Inflammatory macrophage treated with lipopolysaccharide for 1 hour (primary cell): ENCODE measurements at places on chromosomes 4 and X.

GRCh38 chr4:26420438-26420837, 69.8 kb downstream of the CCKAR start:
- no peak for DNase-seq

GRCh38 chr4:103996637-103997036, 276.9 kb upstream of the TACR3 start:
- DNase-seq = no peak

DNA sequence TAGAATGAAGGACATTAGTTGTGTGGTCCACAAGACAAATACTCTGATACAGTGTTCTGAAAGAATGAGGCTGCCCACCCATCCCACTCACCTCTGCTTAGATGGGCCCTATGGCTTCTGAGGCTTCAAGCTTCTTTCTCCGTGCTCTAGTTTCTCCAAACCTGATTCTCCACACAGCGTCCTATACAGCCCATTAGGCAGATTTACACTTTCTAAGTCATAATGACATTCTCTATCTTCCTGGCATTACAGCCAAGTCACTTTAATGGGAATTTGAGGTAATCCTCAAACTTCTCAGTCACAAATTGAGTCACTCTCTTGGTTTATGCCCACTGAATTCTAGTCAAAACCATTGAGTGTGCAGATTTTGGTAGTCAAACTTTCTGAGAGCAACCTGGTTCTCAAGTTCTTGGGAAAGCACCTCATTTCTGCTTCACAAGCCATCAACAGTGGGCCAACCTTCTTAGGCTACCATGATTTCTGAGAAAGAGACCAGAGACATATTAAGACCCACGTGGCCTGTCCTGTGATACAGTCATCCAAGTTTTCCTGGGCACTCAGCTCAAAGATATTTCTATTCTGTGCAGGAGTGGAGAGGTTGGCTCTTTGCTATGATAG, 6.2 kb upstream of the SETD7 start:
- no peak for DNase-seq

GRCh38 chrX:13937370-13938050, 92.2 kb downstream of the GEMIN8 start:
- no peak for DNase-seq

DNA sequence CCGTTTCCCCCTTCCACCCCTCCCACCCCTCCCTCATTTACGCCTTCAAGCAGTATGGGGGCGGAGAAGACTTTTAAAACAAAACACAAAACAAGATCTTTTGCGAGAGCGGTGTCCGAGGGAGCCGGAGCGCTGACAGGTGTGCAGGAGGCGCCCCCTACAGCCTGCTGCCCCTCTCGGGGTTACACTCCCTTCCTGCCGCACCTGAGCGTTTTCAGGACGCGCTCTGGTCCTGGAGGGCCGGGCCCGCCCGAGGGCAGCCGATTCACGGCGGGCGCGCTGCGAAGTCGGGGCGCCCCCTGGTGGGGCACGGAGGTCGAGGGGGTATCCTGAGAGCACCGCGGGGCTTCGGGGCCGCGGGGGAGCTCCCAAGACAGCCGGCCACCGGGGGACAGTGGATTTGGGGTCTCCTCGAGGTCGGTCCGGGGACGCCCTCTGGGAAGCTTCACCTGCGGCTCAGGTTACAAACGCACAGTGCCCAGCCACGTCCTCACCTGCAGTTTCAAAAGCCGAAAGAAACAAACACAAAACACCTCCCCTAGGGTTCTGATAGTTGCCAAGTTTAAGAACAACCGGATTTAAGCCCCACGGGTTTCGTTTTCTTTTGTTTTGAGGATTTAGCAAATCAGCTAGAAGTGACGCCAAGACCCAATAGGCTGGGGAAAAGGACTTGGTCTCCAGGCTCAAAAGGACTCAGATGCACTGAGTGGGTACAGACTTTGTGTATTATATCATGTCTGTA, 8.0 kb upstream of the NEUROG2 start:
- DNase-seq = peak; percentile 71

GRCh38 chr4:170743633-170744032, 653.9 kb upstream of the AADAT start:
- no peak for DNase-seq

- no peak for DNase-seq
Observed at GRCh38 chr4:120819805-120820437, 102.6 kb downstream of the PRDM5 start.

DNA sequence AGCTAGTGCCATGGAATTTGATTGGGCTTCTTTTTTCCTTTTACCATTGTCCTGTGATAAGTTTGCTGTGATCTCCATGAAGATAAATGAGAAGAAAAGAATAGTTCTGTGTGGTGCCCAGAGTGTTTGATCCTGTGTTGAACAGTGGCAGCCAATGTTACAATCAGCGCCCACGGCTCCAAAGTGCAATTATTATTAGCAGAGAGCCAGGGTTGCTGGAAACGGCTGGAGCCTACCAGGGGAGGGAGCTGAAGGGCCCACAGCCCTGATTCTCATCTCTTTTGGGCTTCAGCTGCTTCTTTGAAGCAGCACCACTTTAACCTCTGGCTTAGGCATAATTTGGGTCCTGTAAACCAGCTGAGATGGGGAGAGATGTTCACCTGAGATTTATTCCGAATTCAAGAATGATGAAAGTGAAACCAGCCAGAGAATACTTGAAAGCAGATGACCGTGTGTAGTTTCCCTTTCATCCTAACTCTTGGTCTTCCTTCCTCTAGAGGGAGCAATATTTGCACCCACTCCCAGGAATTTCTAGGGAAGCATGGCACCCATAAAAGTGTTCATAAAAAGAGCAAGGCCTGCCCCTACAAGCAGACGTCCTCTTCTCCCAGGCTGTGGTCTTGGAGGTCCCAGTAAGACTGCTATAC, 298.3 kb downstream of the EVC2 start:
- DNase-seq = no peak

DNA sequence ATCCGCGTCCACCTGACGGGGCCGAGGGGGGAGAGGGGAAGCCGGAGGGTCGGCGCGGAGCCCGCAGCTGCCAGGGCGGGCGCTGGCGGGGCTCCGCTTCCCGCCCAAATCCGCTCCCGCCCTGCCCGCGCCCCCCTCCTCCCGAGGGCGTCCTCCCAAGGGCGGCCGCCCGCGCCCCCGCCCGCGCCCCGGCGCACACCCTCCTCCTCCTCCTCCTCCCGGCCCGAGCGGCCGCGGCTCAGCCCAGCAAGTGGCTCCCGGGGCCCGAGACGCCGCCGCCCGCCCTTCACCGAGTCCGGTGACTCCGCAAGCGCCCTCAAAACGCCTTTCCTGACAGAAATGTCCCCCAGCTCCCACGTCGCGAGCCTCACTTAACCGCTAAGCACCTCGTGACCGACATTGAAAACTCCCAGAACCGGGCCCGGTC, 487 bp downstream of the HMGB2 start:
- peak; percentile 69 for DNase-seq

DNA sequence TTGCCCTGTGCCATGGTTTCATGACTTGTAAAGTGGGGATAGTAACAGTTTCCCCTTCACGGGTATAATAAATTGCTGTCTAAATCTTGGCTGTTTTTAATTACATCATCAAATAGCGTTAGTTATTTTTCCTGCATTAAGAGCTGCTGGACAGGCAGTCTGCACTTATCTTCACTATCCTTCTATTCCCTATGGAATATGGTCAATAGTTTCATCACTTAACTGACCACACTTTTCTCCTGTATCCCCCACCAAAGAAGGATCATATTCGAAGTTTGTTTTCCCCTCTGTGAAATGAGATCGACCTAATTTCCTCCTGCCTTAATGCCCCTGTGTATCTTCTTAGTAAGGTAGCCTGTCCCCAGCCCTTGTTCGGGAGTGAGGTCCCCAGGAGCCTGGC, 133.2 kb downstream of the SHROOM3 start:
- no peak for DNase-seq

DNA sequence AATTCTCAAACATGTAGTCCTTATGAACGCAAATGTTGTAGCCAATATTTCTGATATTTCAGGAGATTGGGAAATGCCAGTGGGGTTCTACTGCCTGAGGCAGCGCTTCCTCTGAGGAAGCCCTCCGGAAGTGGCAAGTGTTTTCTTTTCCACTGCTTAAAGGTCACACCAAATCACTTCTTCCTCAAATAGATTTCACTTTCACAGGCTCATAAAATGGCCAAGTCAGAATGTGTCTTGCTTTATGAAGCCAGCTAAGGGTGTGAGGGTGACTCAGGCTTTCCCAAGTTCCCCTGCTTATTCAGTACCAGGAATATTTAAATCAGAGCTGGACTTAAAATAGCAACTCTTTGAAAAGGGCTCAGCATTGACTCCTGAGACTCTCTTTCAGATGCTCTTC, 514.2 kb upstream of the DIPK2B start:
- peak; percentile 68 for DNase-seq

GRCh38 chrX:2451501-2452316, 49.1 kb downstream of the DHRSX start:
- no peak for DNase-seq

- DNase-seq = no peak
Observed at GRCh38 chrX:115535844-115536243, 25.1 kb upstream of the PLS3 start.

DNA sequence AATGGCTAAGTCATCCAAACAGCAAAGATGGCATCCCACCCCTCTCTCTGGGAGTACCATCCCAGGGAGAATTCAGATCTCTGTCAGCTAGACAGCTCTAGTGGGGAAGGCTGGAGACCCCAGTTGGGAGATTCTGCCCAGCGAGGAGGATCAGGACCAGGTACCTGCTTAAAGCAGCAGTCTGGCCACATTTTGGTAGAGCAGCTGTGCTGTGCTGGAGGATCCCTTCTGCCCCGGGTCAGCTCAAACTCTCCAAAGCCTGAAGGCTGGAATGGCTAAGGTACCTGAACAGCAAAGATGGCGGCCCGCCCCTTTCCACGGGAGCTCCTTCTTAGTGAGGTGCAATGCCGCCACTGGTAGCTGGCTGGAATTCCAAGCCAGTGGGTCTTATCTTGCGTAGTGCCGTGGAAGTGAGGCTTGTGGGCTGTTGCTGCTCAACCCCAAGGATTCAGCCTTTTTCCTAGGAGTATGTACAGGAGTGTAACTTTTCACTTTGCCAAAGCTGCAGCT, 40.1 kb downstream of the SATL1 start:
- no peak for DNase-seq

- no peak for DNase-seq
Observed at GRCh38 chr4:158770671-158771070, 1.8 kb downstream of the FNIP2 start.

DNA sequence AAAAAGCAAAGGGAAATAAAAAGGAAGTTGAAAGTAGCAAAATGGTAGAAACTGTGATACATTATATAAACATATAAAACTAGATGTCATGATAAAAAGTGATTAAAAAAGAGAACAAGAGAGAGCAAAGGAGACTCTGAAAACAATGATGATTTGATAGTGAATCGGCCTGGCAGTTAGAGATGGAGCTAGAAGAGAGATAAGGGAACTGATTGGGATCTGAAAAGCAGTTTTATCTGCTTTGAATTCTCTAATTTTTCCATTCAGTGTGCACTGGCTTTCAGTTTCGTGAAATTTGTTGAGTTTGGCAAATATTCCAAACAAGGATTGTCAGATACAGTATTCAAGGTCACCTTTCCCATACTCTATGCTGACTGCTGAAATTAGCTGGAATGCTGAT, 21.9 kb upstream of the CCSER1 start:
- no peak for DNase-seq

GRCh38 chr4:153969542-153969941, 180.7 kb upstream of the SFRP2 start:
- DNase-seq = no peak

DNA sequence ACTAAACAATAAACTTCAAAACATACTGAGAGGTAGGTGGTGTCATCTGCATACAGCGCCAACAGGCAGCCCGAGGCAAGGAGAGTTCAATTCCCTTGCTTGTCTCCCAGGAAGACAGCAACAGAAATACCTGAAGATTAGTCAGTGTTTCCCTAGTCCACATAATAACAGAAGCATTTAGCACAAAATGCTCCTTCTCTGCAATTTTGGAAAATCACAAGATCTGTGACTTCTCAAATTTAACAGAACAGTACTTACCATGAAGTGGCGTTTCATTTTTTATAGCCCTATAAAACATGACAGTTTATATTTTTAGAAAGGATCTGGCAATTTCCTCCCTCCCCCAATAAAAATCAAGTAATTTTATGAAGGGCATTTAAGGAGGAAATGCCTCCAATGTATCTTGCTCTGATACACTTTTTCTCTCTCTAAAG, 67.1 kb upstream of the MYOZ2 start:
- DNase-seq = no peak

- no peak for DNase-seq
Observed at GRCh38 chrX:44954562-44954961, 81.6 kb downstream of the KDM6A start.

- no peak for DNase-seq
Observed at GRCh38 chr4:54498661-54499111, 159.1 kb upstream of the KIT start.

- peak; percentile 73 for DNase-seq
Observed at GRCh38 chr4:148112231-148112982, 329.8 kb downstream of the NR3C2 start.

- DNase-seq = no peak
Observed at GRCh38 chr4:15547392-15547791, 77.7 kb downstream of the CC2D2A start.

GRCh38 chr4:35793045-35793722, 451.1 kb downstream of the ARAP2 start:
- DNase-seq = no peak

DNA sequence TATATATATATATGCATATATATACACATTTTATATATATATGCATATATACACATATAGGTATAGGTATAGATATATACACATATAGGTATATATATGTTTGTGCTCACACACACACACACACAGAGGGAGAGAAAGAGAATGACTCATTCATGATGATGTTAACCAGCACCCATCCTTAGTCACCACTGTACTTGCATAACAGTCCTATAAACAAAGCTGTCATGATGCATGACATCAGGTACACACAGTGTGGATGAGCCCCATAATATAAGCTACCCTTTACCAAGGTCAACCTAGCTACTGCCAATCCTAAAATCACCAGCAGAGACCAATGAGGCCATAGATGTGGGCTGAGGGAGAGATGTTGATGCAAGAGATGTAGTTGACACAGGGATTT, 1408.0 kb downstream of the RAPGEF2 start:
- no peak for DNase-seq

- DNase-seq = no peak
Observed at GRCh38 chr4:186134861-186135260, 30.4 kb downstream of the FAM149A start.

DNA sequence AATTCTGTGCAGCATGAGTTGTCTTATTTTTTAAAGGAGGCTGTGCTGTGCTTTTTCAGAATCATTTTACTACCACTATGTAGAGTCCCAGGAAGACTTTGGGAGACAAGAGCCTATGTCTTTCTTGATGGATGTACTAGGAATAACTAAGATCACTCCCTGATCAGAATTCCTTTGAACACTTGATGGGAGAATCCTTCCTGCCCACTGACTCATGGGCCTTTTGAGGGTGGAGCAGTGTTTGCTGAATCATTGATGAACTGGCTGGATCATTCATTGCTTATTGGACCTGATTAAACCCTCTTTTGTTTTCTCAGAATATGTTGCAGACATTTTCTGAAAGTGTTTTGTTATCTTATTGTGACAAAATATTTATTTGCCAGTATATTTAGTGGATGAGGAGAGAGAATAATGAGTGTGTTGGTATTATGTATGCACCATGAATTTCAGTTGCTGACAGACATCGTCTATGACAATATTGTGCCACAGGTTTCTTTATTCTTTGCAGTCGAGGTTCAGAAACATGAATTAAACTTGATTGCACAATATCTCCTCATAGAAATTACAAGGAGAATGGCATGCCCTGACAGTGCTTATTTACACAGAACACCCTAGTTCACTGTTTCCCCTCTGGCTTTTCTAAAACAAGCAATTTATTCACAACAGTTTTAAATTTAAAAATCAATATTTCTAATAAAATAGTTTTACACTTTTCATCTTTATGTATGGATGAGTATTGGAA, 36.3 kb downstream of the POU4F2 start:
- DNase-seq = no peak
